ENCODE measurements at places on chromosomes 4 and X. TPM values are rescaled to one million over a fixed set of nuclear protein-coding genes. Genes with fewer than 3 reads are reported as not detected.
A peak's percentile ranks its signal among the peaks of the same experiment; 100 is the strongest.

- no peak for DNase-seq
These were observed 91.2 kb upstream of the KLF3 start for GRCh38 chr4:38572793-38573192.

DNA sequence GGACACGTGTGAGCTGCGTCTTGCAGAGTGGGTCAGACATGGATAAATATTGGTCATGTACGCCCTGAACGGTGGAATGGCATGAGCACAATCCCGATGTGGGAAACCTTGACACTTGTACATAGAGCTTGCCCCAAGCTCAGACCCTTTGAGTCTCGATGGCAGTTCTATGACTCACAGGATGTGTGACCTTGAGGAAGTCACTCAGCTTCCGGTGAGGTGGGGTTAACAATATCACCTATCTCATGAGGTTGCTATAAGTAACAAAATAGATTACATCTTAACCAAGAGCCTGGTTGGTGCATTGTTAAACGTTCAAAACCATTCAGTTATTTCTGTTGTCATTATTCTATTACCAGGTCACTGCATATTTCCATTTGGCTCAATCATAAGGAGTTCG lies 109.1 kb upstream of the TBL1X start:
- no peak for DNase-seq

DNA sequence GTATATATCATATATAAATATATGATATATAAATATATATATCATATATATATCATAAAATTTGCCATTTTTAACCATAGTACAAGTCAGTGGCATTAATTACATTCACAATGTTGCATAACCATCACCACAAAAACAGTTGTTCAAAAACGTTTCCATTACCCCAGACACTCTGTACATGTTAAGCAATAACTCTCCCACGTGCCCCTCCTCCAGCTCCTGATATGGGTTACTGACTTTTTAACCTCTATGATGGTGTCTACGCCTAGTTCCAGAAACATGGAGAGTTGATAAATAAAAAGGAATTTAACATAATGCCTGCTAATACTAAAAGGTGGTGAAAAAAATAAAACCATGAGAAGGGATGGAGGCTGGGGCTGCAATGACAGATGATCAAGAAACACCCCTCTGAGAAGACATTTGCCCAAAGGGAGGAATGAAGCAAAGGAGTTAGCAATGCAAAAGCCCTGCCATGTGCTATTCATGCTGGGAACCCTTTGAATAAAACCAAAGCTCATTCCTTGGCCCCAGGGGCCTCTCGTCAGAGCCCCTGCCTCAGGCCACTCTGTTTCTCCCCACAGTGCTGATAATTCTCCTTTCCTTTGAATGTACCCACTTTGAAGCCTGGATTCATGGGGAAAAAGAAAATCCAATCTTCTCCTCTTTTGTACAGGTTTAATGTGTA lies 144.3 kb downstream of the NWD2 start:
- no peak for DNase-seq

GRCh38 chr4:75822416-75822815 lies 79.8 kb downstream of the PPEF2 start:
- no peak for DNase-seq

DNA sequence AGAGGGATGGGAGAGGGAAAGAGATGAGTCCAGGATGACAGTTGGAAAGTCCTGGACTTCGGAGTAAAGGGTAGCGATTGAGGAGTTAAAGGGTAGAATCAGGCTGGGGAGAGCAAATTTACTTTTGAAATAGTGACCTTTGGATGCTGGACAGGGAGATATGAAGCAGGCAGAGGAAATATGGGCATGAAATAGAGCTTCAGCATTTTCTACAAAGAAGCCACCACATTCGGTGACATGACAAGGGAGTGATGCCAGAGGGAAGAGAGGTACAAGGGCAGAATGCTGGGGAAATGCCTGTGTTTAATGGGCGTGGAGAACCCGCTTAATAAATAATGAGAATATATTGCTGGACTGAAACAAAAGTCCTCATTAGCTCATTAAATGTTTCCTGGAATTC lies 92.7 kb downstream of the TBL1X start:
- DNase-seq = no peak

GRCh38 chr4:23993373-23993772 lies 103.5 kb upstream of the PPARGC1A start:
- no peak for DNase-seq

DNA sequence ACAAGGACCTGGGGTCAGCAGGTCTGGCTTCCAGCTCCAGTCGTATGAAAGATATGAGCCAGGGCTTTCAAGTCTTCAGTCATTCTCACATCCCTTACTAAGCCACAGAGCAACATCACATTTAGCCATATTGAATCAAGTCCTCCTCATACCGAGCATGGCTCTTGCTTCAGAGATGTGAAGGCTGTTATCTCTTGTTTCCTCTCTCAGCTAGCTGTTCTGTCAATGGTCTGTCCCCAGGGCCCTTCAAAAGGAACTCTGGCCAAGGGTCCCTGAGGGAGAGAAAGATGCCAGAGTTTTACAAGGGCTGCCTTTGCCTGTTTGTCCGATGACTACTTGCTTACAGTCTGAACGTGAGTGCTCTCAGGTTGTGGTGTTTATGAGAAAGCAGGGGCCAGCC lies 30.5 kb downstream of the DOCK11 start:
- no peak for DNase-seq

GRCh38 chrX:101759000-101759399 lies 99.3 kb upstream of the ARMCX2 start:
- DNase-seq = peak; percentile 13

DNA sequence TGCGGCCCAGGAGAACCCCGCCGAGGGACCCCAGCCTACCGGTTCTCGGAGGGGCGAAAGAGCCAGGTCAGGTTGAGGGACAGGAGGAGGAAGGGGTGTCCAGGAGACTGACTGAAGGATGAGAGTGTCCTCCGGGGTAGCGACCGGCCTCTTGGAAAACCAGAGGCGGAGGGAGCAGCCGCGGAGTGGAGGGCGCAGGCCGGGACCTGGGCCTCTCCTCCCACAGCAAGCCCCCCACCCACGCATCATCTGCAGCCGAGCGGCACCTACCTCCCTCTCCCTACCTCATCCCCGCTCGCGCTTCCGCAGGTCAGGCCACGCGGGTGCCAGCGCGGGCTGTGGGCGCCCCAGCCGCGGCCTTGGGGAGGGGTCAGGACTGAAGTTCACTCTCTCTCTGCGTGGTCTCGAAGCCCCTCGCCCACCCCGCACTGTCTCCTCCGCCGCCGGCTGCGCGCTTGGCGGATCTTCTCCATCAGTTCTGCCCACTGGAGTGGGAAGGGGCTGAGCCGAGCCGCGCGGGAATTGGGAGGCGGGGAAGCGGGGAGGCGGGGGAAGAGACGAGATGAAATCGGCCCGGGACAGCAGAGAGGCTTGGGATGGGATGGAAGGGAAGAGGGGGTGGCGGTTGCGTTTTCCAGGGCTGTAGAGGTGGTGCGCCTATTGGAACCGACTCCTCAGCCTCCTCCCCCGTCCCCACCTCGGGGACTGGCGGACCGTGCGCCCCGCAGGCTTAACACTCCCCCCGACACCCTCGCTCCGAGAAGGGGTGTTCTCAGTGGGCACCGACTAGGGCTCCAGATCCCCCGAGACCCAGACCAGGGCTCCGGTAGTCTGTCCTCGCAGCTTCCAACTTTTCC lies 1.8 kb downstream of the NLGN4X start:
- no peak for DNase-seq

GRCh38 chr4:177032341-177032740 lies 239.6 kb upstream of the VEGFC start:
- DNase-seq = no peak

GRCh38 chr4:144371485-144371884 lies 231.0 kb upstream of the GYPA start:
- DNase-seq = no peak

DNA sequence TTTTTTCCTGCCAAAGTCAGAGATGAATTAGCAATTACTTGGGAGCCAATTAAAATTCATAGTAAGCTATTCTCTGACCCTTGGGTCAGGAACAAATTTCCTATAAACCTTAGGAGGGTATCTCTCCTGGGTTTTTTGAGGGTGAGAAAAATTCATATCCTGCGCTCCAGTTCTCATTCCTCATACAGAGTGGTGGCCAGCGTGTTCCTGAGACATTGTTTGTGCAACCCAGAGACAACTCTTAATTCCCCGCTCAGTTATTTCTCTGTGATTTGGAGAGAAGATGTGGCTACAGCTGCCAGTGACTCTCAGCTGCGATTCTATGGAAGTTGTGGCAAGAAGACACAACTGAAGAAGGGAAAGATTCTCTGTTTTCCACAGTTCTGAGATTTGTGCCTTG lies 37.9 kb upstream of the CBR4 start:
- no peak for DNase-seq

GRCh38 chrX:136711147-136711546 lies 63.2 kb downstream of the CD40LG start:
- DNase-seq = peak; percentile 31

- no peak for DNase-seq
These were observed 203.3 kb upstream of the ZIC3 start for GRCh38 chrX:137362583-137362982.

DNA sequence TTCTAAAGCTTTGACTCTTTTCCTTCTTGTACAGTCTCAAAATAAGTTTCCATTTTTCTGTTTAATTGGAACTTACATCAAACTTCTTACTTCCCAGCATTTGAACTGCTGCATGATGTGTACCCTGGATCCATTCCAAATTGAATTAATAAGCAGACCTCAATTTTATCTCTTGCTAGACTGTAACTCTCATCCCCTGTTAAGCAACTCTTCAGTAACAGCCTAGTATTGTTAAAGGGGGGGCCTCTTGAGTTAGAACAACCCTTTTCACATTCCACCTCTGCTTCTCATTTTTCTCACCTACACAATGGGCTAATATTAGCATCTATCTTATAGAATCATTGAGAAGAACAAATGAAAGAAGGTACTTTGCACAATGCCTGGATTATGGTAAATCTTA lies 169.4 kb downstream of the IL1RAPL1 start:
- no peak for DNase-seq

DNA sequence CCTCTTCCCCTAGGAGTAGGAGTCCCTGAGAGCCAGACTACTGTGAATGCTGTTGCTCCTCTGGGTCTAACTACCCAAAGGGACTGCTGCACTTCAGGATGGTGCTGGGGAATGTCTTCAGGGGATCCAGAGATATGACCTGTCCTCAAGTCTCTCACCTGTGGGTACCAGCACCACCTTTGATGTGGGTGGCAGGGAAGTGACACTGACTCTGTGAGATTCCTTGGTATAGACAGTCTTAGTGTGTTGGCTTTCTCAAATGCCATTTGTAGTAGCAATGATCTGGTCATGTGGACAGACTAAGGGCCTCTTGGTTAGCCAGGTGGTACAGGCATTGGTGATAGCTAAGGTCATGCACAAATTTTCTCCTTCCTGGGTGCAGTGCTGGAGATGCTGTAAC lies 108.9 kb upstream of the ADAMTS3 start:
- DNase-seq = no peak

DNA sequence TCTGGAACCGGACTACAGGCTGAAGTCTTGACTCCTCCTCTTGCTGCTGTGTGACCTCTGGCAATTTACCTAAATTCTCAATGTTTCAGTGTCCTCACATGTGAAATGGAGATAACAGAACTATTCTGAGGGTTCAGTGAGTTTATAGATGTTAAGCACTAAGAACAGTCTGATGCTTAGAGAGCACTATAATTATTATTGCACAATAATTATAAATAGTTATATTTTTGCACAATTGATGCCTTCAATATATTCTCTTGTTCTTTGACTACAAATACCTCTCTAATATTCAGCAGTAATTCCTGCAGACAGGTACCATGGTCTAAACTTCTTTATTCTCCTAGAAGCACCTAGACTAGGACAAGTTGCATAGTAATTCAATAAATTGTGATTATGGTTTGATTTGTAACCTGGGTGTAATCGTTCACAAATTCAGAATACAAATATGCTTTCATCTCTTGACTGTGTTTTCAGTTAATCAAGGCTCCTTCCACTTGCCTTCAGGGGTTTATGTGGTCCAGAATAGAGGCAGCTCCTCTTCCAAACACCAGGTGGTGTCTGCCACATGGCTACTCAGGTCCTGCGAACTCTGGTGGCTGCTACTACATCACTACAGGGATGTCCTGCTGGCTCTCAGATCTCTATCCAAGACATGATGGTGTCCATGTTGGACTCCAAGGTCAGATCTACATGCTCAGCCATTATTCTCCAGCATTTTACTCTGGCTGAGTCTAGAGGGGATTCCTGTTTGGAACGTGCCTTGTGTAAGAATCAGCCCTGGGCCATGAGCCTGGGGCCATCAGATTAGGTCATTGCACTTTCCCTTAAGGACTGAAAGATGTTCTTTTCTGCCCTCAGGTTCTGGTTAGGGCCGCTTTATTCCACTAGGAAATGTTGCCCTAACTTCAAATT lies 103.4 kb downstream of the QRFPR start:
- DNase-seq = peak; percentile 42

GRCh38 chr4:8641931-8642650 lies 49.5 kb downstream of the CPZ start:
- no peak for DNase-seq

GRCh38 chr4:56388306-56388705 lies 1.0 kb upstream of the AASDH start:
- no peak for DNase-seq

- peak; percentile 43 for DNase-seq
These were observed 66.9 kb upstream of the GRID2 start for GRCh38 chr4:92236877-92237276.

GRCh38 chrX:69094977-69095669 lies 70.1 kb downstream of the PJA1 start:
- DNase-seq = no peak

GRCh38 chr4:77076889-77077635 lies 1.3 kb upstream of the CCNI start:
- no peak for DNase-seq

DNA sequence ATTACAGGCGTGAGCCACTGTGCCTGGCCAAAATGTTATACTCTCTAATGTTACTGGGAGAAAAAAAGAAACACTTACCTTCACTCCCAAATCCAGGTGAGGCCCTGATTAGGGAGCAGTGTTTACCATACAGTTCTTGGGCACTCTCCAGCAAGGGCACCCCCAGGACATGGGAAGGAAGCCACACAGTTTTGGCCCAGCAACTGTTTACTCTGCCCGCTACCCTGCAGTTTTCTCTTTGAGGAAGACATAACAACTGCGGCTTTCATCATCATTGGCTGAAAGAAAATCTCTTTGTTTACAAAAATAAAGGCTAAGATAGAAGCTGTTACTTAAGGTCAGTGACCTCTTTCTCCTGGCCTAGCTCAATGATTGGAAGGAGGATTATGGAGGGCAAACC lies 145.5 kb upstream of the DUSP21 start:
- peak; percentile 37 for DNase-seq

The SLC9B1 gene
- not detected for total RNA-seq

The KCNIP4 gene
- total RNA-seq = not detected

The STATH gene
- 0.29 TPM for total RNA-seq

The TXK gene
- total RNA-seq = 0.06 TPM

The HTT-AS gene
- total RNA-seq = not detected

The PNMA6A gene
- total RNA-seq = 0.29 TPM

The GRID2 gene
- 0.72 TPM for total RNA-seq

The SMR3B gene
- total RNA-seq = not detected

The GPR101 gene
- total RNA-seq = not detected

The ACE2 gene
- total RNA-seq = not detected

The SSX2B gene
- total RNA-seq = 2.7 TPM

The SLC26A1 gene
- not detected for total RNA-seq

The STOX2 gene
- 2.4 TPM for total RNA-seq

The ELK1 gene
- total RNA-seq = 26.2 TPM

The CLDN22 gene
- not detected for total RNA-seq

The NDP gene
- 0.39 TPM for total RNA-seq

Data from H4 (cell line).